Activated CD8-positive, alpha-beta T cell treated with anti-CD3 and anti-CD28 coated beads, Interleukin-2, amount 10 ng/mL, durations not matched to agents 7 days and 5 days (primary cell): ENCODE measurements at places on chromosomes 5 and 9.

DNA sequence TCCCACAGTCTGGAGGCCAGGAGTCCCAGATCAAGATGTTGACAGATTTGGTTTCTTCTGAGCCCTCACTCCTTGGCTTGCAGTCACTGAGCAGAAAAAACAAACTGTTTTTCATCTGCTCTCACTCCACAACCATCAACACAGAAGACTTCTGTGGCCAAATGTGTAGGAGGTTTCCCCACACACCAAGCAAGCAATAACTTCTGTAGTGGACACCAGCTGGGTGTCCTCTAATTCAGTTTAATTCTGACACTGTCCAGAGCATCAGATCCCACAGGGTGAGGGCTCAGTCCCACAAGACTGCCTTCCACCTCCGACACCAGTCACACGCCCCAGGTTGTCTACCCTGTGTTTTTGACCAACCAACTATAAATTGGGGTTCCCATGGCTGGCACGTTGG lies 209.9 kb downstream of the AOPEP start:
- DNase-seq, result no peak

DNA sequence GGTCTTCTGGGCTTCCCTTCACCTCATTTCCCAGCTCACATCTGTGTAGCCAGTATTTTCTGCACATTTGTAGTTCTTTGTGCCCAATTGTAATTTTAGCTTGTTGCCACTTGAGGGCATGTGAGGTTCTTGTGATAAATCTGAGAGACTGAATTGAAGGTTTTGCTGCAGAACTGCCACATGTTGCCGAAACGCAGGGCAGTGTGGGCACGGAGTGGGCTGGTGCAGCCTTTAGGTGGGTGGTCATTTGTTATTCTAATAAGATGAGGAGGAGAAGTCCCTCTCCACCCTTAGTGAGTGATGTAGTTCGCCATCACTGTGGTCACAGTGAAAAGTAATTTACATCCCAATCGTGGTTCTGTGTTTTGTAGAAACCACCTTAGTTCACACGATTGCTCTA lies 21.2 kb downstream of the OTULIN start:
- peak; percentile 48 for DNase-seq

GRCh38 chr5:144156767-144157171 lies 13.7 kb downstream of the YIPF5 start:
- no peak for DNase-seq

DNA sequence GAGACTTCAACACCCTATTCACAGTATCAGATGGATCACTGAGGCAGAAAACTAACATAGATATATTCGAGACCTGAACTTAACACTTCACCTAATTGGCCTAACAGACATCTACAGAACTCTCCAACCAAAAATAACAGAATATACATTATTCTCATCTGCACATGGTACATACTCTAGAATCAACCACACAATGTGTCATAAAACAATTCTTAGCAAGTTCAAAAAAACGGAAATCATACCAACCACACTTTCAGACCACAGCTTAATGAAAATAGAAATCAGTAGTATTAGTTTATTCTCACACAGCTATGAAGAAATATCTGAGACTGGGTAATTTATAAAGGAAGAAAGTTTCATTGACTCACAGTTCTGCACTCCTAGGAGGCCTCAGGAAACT lies 387.9 kb downstream of the DEPDC1B start:
- no peak for DNase-seq

DNA sequence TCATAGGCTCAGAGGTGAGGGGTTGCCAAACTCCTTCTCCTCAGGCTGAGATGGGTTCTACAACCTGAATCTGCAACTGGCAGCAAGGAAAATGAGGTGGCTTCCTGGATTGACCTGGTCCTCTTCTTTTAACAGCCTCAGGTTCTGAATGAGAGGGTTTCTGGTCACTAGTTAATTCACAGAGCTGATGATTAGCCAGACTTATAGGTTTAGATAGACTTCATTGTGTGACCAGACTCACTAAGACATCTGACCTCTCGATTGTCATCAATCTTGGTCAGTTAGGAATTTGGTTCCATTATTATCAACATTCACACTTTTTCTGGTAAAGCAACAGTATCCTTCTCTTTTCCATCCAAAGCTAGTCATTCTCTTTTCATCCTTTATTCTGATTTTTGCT lies 257.9 kb downstream of the PAPPA start:
- no peak for DNase-seq
